ENCODE measurements at places on chromosomes 7 and 10.

DNA sequence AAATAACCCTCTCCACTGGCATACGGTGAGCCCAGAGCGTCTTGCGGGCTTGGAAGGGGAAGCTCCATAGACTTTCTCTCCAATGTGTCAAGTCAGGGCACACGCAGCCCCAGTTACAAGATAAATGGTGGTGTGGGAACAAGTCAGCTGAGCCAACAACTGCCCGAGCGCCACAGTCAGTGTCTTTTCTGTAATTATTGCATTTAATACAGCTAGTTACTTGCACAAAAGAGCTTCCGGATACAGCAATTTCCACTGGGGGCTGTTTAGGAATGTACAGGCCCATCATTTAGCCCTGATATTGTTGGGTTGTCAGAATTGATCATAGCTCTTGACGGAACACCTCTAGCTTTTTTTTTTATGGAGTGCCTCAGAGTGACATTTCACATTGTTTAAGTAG lies 193.5 kb upstream of the SP8 start:
- DNase-seq: no peak

DNA sequence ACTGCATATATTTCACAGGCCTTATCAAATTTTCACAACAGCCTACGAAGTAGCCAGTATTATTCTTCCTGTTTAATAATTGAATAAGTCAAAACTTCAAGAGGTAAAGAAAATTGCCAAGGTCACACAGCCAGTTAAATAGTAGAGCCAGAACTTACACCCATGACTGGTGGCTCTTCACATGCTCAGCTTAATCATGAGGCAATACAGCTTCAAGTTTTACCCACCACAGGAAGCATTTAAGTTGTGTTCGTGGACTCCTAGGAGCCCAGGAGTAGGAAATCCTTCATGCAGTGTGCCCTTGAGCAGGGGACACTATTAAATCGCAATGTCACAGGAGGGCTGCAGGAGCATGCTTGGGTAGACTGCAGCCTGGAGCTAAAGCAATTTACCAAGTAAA lies 11.1 kb downstream of the LIPA start:
- no peak for DNase-seq

DNA sequence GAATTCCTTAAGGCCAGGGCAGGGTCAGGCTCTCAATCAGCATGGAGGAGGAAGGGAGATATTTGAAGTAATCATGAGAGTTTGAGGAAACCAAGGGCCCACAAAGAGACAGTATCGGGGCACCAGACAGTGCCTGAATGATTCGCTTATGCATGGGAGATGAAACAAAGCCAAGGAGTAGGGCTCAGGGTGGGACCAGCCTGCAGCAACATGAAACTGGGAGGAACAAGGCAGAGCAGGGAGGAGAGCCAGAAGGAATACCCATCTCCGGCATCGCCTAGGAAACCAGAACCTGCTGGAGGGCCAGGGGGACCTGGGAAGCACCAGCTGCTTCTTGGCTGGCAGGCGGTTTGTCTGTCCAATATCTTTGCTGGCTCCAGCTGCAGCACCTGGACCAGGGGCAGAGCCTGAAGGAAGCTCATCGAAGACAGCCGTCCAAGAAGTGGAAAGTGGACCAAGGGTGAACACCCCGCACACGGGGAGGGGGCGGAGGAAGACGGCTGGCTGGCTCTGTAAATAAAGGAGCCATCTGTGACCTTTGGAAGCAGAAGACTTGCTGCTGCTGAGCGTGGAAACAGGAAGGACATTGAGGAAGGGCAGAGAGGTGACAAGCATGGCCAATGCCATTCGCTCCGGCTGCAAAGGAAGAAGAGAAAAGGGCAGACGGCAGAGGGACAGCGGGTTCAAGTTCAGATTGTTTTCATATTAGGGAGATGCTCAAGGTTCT lies 34.4 kb upstream of the ECHDC3 start:
- DNase-seq: peak; percentile 45

GRCh38 chr7:46972205-46972604 lies 609.7 kb downstream of the TNS3 start:
- DNase-seq: peak; percentile 66

- no peak for DNase-seq
Measured at GRCh38 chr10:43124574-43125273, 13.5 kb upstream of the CSGALNACT2 start.

DNA sequence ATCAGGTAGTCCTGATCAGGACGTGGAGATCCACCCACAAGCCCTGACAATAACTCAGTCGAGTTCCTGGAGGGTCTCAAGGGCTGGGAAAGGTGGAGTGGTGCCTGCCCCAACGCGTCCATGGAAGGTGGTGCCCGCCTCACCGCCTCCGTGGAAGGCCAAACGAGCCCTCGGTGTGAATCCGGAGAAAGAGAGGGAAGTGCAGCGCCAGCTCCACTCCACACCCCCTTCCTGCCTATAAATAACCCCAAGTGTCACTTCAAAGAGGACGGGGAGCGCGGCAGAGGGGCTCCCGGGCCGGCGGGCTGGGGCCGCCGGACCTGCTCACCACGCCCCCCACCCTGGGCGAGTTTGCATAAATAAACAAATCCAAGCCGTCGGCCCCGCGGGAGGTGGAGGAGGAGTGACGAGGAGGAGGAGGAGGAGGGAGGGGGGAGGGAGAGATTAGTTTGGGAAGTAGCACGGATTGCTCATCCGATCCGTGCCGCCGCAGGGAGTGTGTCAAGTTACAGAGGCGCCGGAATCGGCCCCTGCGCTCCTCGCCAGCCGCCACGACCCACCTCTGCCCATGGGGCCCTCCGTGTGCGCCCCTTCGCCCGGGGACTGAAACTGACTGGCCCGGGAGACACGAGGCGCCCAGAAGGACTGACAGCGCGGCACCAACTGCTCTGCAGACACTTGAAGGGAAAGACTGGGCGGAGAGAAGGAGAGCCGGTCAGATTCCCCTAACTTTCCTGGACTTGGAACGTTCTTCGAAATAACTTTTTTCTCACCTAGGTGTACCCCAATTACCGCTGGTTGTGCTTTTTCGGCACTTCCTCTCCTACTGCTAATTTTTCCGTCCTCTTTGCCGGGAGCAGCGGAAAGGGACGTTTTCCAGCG lies at the start of gene COL13A1:
Gene COL13A1, plus strand, starts transcription at position 473 of the 882 bp plus-strand sequence. CDS start 518 bp downstream, outside the sequence.
- DNase-seq: no peak

DNA sequence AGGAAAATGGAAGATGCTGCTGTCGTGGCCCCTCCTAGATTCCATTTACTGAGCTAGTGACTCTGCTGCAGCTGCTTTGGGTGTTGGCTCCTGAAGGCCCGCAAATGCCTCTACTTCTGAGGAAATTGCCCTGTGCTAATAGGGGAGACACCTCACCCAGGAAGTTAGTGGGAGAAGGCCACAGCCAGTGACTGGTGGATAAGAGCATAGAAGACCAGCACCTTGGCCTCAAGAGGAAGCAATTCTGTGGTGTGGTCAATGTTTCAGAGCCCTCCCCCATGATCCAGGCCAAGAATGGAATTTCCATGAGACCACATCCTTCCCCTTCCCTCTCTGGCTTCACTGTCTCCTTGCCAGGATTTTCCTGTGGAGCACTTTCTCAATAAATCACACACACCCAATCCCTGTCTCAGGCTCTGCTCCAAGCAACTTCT lies 25.0 kb upstream of the FZD1 start:
- DNase-seq: no peak

DNA sequence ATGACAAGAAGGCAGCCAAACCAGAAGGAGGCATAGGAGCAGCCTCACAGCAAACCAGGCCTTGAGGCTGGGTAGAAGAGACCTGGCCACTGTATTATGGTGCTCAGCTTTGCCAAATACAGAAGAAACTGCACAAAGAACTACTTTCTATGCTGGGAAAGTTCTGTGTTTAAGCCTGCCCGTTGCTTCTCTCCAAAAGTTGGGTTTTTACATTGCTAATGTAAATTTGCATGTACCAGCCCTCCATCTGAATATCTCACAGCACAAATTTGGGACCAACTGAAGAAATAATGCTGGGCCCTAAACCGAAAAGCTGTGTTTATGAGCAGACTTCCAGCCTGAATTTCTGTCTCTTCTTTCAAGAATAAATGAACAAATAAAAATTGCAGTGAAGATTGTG lies 145.0 kb downstream of the TFEC start:
- DNase-seq: no peak

DNA sequence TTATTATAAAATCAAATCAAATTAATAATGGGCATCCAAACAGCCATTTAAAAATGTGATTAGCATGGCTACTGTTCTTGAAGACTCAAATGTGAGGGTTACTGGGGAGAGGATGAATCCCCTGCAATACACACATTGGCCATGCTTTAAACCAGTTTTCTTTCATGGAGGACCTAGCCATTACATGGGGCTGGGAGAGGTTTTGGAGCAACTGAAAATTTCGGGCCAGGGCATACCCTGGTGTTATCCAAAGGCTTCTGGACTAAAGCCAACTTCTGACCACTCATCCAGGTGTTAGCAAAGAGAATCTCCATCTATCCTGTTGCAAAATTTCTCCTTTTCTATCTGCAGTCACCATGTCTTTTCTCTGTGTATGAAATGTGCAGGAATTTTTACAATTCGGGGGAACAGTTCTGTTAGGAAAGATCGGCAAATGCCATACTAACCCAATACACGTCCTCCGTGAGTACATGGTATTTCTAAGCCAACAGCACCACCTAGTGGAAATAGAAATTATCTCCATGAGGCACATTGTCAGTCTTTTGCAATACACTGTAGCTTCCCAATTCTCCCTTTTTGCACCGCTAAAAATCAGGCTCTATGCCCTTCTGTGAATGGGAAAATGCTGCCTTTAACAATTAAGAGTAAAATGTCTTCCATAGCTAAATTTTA lies 47.0 kb upstream of the ZNF107 start:
- DNase-seq: peak; percentile 84

DNA sequence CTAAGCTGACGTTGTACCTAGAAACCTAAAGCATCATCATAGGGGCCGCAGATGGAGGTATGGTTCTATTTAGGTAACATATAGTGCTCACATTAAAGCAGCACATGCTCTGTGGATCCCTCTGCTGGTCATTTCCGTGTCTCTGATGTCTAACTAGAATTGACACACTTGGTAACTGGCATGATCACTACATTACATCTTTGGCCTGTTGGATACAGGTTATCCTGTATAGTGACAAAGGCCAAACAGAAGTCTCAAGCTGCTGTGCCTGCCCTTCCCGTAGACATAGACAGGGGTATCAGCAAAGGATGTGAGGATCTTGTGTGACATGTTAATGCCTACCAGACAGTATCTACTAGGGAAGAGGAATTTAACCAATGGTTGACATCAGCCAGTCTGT lies 51.2 kb downstream of the KIF5B start:
- DNase-seq: peak; percentile 61

DNA sequence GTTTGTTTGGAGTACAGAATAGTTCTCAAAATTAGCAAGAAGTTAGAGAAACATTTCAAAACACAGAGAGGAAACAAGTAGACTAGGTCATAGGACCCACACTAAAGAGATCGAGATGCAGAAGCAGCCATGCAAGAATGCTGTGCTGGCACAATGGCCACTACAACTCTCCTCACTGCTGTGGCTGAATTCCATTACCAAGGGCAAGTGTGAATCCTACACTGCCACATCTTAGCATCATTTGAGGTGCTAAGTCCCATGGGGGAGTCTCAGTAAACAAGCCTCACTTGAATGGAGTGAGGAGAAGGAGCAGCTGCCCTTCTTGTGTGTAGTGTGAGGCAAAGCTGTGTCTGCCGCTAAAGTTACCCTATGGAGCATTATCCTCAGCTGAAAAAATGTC lies 56.7 kb downstream of the PCLO start:
- DNase-seq: no peak

GRCh38 chr7:47354831-47355541 lies 226.9 kb downstream of the TNS3 start:
- peak; percentile 63 for DNase-seq

DNA sequence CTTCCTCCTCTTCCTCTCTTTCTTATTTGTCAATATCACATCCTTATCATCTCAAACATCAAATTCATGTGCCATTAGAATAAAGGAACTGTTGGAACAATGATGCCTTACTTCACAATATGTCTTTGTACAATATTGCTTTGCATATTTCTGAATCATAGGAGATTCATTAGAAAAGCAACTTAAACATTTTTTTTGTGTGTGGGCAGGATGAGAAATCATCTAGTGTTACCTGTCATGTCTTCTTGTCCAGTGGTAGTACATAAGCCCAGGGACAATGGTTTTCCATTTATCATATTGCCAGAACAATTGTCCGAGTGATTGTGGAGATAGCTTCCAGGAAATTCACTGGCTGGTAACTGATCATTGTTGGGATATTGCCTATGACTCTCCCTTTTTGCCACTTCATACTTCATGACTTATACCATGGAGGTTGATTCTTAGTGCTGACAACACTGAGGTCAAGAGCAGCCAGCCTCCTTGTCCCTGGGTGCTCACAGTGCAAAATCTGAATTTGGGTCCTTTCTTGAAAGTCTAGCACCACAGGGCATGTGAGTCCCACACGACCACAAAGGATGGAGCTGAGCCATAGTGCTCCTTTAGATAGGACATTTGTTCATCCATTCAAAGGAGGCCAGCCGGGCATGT lies 215.0 kb downstream of the MDFIC start:
- DNase-seq: no peak

DNA sequence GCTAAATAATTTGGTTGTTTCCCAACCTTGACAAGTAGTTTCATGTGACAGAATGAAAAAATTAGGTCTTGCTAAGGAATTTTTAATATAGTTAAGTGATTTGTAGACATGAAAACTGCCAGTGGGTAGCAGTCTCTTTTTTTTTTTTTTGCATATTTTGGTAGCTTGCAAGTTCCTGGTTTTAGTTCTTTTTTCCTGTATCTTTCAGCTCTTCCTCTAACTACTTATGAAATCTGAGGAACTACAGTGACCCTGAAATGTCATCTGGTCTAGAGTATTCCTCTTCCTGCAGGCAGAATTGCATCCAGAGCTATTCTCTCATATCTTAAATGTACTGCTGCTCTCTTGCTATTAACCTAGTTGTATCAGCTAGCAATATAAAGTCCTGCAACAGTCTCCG lies 160.4 kb downstream of the HDAC9 start:
- DNase-seq: no peak

- DNase-seq: no peak
Measured at GRCh38 chr7:149444287-149444686, 16.6 kb downstream of the ZNF777 start.

GRCh38 chr7:80132594-80132993 lies 2.0 kb upstream of the GNAI1 start:
- no peak for DNase-seq

- no peak for DNase-seq
Measured at GRCh38 chr7:36391436-36392198, 2.0 kb downstream of the ANLN start.

DNA sequence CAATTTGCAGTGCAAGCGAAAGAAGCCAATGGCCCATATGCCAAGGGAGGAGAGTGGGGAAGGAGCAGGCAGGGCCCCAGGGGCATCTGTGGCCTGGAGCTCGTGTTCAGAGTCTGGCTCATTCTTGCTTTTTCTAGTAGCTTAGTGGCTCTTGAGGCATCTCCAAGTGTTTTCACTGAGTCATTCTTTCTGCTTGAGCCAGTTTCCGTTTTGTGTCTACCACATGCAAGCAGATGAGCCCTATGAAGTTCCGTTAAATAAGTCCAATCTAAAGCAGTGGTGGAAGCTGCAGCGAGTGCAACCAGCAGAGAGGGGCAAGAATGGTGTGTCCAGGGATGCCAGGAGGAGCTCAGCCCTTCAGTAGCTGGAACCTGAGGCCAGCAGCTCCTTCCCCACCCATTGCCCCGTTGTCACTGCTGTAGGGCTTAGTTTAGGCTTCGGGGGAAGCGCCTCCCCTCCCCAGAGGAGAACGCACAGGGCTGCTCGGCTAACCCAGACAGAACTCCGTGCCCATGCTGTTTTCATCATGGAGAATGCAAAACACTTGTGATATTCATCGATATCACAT lies 57.4 kb upstream of the EBF3 start:
- DNase-seq: no peak

GRCh38 chr7:26101361-26102151 lies 50.4 kb upstream of the NFE2L3 start:
- DNase-seq: no peak

GRCh38 chr10:132827423-132827789 lies 41.5 kb upstream of the NKX6-2 start:
- no peak for DNase-seq

Data from trophoblast cell (in vitro differentiated cells and primary cell).